ENCODE measurements at places on chromosomes 5 and 9. TPM values are rescaled to one million over a fixed set of nuclear protein-coding genes. Genes with fewer than 3 reads are reported as not detected.

SHC3 gene
- not detected for total RNA-seq

OBP2B gene
- total RNA-seq: not detected

BSPRY gene
- 0.57 TPM for total RNA-seq

GMCL2 gene
- not detected for total RNA-seq

SH3TC2 gene
- 0.69 TPM for total RNA-seq

SPATA31C1 gene
- total RNA-seq: not detected

SLC46A2 gene
- total RNA-seq: not detected

CDC25C gene
- 0.37 TPM for total RNA-seq

- DNase-seq: peak; percentile 84
Observed at GRCh38 chr5:177372034-177372896, 12.0 kb upstream of the SLC34A1 start.

GRCh38 chr5:72288924-72289323 lies 31.1 kb downstream of the MRPS27 start:
- no peak for DNase-seq

DNA sequence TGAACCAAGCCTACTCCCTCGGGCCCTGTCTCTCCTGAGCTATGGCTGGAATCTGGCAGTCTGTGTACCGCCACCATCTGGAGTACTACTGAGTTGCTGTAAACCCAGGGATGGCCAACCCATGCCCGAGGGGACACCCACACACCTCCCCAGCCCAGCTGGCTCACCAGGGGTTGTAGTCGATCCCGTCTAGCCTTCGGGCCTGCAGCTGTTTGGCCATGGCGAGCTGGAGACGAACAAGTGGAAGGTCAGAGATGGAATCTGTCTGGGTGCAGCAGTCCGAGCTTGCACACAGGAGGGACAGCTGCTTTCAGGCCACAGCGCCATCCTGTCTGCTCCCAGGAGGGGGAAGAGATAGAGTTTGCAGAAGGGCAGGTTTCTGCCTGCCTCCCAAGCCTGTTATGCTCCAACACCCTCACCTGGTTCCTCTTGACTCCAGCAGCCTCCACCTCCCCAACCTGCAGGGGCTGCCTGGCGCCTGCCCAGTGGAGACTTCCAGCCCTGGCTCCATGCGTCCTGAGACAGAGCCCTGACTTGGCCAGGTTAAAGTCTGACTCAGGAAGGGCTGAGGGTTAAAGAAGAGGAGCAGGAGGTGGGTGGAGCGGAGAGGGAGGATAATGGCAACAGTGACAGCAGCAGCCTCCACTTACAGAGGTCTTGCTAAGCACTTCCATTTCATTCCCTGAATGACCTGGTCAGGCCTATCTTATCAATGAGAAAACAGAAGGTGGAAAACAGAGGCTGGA lies 15.8 kb upstream of the SPOUT1 start:
- no peak for DNase-seq

GRCh38 chr5:179568721-179569120 lies 18.4 kb downstream of the RUFY1 start:
- DNase-seq: no peak

- DNase-seq: no peak
Observed at GRCh38 chr5:1318659-1319251, 23.9 kb upstream of the TERT start.

DNA sequence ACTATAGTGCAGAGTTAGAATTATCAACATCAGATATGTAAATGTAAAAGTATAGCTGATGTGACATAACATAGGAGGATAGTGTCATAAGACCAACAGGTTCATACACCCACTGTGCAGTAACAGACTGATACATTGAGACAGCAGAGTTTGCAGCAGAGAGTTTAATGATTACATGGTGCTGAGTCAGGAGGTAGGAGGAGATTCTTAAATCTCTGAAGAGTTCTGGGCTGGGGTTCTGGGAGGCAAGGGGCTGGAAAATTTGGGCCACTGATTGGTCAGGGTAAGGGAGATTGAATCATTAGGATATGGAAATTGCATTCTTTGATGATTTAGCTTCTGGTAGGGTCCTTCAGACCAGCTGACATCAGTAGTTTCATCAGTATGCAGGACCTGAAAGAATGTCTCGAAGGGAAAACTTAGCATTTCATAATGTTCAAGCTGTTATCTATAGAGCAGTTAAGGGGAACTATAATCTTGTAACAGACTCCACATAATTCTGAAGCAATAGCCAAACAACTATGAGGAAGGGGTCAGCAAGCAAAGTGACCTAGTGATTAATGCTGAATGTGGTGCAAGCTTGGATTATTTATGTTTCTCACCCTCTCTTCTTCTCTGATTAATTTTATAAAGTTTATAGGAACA lies 35.6 kb downstream of the CCL28 start:
- no peak for DNase-seq
